Ascending aorta (tissue), 2 donors: ENCODE measurements at places on chromosomes 4 and X.

DNA sequence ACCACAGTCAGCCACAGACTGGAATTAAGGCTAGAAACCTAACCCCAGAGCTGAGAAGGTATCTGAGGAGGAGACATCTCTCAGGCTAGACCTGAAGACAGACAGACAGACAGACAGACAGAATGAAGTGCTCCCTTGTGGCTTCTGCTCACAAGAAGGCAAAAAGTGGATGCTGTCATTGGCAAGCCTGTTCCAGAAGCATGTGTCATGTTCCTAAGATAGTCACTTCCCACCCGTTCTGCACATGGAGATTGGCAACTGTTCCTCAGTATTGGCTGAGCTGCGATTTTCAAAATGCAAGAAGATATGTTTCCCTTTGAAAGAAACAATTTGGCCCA is 166.4 kb downstream of the NSUN7 start:
- H3K36me3 ChIP-seq, result no peaks in the 10 kb centered on the region
- no peaks in the 10 kb centered on the region for H3K27me3 ChIP-seq
- DNase-seq, result no peak
- H3K27ac ChIP-seq, result peak overlapping the region; percentile 89
- peaks cover 13% of the 10 kb centered on the region for H3K4me1 ChIP-seq

DNA sequence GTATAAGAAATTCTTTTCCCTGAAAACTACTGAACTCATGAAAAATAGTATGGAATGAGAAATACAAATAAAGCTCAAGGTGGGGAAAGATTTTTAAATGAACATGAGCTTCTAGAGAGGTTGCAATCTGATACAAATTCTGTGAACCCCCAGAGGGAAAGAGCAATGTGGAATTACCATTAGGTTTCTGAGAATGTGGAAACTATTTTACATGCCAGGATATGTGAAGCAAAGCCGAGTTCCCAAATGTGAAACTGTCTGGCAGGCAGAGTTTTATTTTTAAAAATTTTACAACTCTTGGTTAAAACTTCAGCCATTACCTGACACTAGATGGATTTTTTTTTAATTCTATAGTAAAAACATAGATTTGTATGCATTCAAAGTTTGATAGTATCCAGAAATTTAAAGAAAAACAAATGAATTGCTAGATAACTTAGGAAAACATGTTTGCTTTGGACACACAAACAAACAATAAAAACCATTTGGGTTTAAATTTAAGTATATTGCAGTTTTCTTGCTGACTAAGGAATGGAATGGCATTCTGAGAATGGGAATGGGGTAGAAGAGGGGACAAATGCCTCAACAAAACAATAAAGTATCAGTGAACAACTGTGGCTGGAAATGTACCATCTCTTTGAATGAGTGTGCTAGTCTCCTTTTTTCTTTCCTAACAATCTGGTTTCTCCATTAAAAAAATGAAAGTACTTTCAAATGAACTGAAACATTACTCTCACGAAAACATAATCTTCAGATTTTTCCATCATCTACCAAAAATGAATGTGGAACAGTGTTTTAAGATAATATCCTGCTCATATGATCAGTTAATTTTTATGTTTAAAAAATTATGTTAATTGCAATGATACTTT is 99.6 kb downstream of the PCDH18 start:
- peaks cover 5% of the 10 kb centered on the region for H3K4me1 ChIP-seq
- no peaks in the 10 kb centered on the region for H3K36me3 ChIP-seq
- no peak for DNase-seq
- peak overlapping the region; percentile 14 for H3K4me3 ChIP-seq
- no peaks in the 10 kb centered on the region for H3K27me3 ChIP-seq

DNA sequence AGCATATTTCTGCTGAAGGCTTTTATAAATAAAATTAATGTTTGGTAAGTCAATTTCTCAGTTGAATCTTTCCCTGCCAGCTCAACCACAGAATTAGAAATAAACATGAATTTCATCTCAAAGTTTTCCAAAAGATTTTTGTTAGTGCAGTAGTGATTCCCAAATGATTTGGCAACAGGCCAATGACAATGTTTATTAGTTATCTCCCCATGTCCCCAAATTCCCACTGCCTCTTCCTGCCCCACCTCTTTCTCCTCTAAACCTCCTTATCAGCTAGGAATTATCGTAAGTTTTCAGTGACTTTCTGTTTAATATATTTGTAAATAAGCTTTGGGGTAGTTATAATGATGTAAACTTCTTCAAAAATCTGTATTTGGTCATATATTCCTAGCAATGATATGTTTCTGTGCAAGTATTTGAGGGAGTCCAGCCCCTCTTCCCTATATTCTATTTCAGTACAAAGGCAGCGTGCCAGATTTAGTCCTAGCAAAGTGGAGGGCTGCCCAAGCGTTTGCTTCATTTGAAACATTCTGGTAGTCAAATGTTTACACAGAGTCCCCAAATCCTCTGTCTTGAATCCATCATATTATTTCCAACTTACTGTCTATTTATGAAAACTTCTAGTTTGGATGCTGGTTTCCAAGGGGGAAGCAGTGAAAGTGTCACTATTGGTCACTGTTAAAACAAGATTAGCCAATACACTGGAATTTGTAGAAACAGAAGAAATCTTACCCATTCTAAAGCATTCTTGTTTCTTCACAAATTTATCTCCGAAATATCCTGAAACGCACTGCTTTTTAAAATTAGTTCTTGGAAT is 33.7 kb upstream of the ANKRD50 start:
- peak overlapping the region; percentile 38 for H3K4me3 ChIP-seq
- H3K27ac ChIP-seq, result peak overlapping the region; percentile 15
- DNase-seq, result no peak
- no peaks in the 10 kb centered on the region for H3K27me3 ChIP-seq
- H3K36me3 ChIP-seq, result no peaks in the 10 kb centered on the region

- peaks cover 6% of the 10 kb centered on the region for H3K4me1 ChIP-seq
- no peak overlapping the region for H3K4me3 ChIP-seq
- no peaks in the 10 kb centered on the region for H3K27me3 ChIP-seq
- H3K36me3 ChIP-seq, result no peaks in the 10 kb centered on the region
- DNase-seq, result no peak
- no peak overlapping the region for H3K27ac ChIP-seq
These were observed 3.7 kb upstream of the C4orf36 start for GRCh38 chr4:86895692-86896488.

GRCh38 chr4:106454581-106454980 is 86.0 kb upstream of the GIMD1 start:
- H3K36me3 ChIP-seq, result no peaks in the 10 kb centered on the region
- no peaks in the 10 kb centered on the region for H3K27me3 ChIP-seq
- DNase-seq, result no peak
- no peak overlapping the region for H3K27ac ChIP-seq
- H3K4me3 ChIP-seq, result no peak overlapping the region
- no peaks in the 10 kb centered on the region for H3K4me1 ChIP-seq

DNA sequence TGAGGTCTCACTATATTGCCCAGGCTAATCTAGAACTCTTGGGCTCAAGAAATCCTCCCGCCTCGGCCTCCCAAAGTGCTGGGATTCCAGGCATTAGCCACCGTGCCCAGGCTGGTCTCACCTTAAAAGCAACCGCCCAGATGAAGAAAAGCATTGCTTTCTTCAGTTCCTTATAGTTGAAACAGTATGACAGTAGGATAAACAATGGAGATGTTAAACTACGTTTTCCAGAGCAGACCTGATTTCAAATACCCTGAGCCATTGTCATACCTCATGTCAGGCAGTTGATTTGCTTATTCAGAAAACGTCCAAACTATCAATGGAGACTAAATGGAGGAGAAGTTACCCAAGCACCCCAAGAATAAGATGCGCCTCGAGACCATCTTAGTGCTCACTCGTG is 26.3 kb upstream of the TMEM131L start:
- DNase-seq, result no peak
- no peak overlapping the region for H3K27ac ChIP-seq
- no peaks in the 10 kb centered on the region for H3K27me3 ChIP-seq
- H3K36me3 ChIP-seq, result no peaks in the 10 kb centered on the region

DNA sequence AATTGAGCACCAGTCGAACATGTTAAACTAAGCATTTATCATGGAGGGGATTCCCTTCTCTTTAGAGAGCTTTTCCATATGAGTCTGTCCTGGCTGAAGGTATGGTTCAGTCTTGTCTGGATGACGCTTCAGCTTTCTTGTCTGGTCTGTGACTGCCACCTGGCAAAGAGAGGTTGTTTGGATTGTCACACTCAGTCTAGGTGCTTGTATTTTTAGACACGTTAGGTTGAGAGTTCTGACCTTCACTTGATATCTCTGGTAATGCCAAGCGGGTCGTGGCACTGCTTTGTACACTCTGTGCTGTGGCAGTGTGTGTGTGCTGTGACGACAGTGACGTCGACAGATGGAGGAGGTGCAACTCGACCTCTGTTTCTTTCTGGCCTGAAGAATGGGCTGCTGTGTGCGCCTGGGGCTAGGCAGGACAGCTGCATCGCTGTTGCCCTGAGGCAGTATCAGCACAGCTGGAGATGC is 12.6 kb downstream of the NOCT start:
- no peak for DNase-seq
- H3K4me1 ChIP-seq, result no peaks in the 10 kb centered on the region
- no peaks in the 10 kb centered on the region for H3K36me3 ChIP-seq
- no peak overlapping the region for H3K4me3 ChIP-seq
